Stimulated activated CD8-positive, alpha-beta memory T cell treated with anti-CD3 and anti-CD28 coated beads, Interleukin-7, amount 100 ng/mL, for 4 hours (primary cell): ENCODE measurements at places on chromosomes 12 and 14.

GRCh38 chr14:22564463-22564862, 24.6 kb downstream of the DAD1 start:
- DNase-seq: no peak

DNA sequence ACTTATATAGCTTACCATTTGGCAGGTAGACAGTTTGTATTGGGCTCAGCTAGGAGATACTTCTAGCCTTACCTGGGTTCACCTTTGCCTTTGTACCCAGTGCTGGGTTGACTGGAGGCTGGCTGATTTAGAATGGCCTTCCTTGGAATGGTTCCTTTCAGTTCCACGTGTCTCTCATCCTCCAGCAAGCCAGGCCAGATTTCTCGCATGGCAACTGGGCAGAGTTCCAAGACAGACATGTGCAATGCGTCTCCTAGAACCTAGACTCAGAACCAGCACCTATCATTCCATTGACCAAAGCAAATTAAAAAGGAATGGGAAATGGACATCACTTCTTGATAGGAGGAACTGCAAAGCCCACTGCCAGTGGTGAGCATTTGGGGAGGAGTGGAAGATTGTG, 79.1 kb upstream of the BDKRB2 start:
- no peak for DNase-seq

- no peak for DNase-seq
Observed at GRCh38 chr12:54725233-54725843, 77.2 kb upstream of the DCD start.

DNA sequence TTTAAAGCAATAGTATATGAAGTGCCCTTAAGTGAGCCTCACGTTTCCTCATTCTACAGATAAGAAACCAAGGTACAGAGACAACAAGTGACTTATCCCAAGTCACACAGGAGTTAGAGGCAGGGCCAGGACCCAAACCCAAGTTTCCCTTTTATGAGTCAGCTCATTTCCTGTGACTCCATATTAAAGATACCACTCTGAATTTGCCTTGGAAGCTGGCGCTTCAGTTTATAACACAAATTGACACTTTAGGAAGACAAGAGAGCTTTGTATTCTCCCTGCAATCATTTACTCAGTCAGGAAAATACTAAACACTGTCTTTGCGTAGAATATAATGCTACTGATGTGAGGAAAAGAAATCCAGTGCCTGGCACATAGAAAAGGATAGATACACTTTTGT, 43.2 kb downstream of the MYBPC1 start:
- no peak for DNase-seq

DNA sequence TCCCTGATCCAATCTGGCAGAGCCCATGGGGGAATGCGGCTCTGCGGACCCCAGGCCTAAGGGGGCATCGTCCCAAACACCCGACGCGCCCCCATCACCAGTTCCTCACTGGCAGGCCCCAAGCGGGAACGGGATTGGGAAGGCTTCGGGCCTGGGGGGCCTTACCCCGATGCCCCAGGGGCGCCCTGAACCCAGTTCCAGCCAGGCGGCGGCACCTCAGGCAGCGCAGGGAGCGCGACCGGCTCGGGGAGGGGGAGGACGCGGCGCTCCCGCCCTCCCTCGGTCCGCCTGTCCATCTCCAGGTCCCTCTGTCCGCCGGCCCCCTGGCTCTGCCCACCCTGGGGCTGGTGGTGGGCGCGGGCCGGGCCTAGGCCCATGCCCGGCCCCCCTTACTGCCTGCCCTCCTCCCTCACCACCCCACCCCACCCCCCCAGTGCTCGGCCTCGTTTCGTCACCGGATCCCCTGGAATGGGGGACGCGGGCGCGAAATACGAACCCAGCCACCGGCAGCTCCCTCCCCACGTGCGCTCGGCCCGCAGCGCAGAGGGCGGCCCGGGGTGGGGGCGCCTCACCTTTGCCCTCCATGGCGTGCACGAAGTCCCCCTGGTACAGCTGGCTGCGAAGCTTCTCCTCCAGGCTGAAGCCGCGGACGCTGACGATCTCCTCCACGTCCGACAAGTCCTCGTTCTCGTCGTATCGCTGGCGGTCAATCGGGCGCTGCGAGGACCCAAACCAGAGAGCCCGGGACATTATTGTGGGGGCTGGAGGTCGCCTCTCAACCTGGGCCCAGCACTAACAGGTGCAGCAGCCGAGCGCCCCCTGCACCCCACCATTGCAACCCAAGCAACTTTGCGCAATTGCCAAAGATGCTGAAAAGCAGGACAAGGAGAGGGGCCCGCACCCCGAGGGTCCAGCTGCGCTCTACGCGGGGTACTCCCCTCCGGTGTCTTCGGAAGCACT, 2.3 kb downstream of the KDM2B start:
- no peak for DNase-seq

DNA sequence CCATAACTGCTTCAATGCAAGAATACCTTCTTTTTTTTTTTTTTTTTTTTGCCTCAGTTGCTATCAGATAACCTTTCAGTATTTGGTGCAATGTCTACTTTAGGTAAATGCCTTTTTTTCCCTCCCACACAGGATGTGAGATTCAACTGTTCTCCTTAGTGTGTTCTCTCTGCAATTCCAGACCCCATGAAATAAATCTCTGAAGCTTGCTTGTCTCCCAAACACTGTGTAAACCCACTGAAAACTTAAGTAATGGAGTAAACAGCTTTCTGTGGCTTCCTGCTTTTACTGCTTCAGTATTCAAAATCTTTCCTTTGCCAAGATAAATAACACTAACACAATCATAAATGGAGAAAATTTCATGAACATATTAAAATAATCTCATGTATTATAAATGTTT, 55.8 kb upstream of the CLEC14A start:
- DNase-seq: no peak

- no peak for DNase-seq
Observed at GRCh38 chr12:115521771-115522409, 755.6 kb downstream of the MED13L start.

GRCh38 chr12:27347779-27348178, 15.1 kb downstream of the BMAL2 start:
- DNase-seq: no peak

DNA sequence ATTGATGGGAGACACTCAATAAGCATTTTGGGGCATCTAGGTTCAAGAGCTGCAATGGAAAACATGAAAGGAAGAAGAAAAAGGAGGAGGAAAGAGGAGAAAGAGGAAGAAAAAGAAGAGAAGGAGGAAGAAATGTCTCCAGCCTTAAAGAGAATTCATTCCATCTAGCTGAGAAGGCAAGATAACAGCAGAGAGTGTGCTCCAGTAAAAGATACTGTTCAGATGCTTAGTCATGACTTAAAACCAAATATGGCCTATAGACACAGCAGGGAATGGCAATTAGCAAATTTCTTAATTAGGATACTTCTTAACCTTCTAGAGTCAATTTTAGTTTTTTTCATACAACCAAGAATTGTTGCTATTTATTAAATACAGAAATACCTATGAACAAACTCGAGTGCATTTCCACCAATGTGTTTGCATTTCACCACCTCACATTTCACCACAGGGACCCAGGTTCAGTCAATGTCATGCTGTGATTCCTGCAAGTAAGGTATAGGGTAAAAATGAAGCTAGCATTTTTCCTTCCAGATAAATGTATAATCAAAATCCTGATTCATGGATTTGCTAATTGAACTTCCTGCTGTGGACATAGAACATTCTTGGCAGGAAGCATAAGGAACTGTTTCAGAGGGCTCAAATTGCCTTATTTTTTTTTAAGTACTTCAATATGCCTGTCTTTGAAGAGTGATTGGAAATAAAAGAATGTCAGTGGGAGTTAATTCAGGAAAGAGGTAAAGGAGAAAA, 177.8 kb downstream of the RPS29 start:
- DNase-seq: no peak

DNA sequence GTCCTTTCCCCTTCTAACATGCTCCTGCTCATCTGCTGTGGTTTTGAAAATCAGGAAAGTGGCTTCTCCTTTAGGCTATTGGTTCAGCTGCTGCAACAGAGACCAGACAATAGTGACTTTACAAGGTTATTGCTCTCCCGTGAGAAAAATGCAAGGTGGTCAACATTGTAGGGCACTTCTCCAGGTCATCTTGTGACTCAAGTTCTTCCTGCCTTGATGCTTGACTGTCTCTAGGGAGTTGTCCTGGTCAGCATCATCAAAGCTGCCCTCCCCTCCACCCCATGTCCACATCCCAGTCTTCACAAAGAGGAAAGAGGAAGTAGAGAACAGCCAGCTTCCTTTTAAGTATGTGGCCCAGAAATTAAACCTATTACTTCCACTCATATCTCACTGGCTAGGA, 3.9 kb upstream of the TMEM63C start:
- no peak for DNase-seq

GRCh38 chr14:104788161-104788818, 7.3 kb downstream of the AKT1 start:
- DNase-seq: no peak

DNA sequence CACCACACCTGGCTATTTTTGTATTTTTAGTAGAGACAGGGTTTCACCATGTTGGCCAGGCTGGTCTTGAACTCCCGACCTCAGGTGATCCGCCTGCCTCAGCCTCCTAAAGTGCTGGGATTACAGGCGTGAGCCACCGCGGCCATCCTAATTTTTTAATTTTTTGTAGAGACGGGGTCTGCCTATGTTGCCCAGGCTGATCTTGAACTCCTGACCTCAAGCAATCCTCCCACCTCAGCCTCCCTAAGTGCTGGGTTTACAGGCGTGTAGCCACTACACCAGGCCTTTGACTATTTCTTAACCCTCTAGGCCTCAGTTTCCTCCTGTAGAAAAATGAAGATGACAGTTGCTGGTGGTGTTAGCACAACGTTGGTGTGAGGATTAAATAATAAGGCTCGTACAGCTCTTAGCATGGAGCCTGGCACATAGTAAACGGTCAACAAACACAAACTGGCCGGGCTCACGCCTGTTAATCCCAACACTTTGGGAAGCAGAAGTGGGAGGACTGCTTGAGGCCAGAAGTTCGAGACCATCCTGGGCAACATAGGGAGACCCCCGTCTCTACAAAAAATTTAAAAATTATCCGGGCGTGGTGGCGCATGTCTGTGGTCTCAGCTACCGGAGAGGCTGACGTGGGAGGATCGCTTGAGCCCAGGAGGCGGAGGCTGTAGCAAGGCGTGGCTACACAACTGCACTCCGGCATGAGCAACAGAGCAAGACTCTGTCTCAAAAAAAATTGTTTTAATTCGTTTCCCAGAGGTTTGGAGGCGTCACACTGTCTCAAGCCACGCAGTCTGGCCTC, 979 bp downstream of the DDX54 start:
- no peak for DNase-seq

DNA sequence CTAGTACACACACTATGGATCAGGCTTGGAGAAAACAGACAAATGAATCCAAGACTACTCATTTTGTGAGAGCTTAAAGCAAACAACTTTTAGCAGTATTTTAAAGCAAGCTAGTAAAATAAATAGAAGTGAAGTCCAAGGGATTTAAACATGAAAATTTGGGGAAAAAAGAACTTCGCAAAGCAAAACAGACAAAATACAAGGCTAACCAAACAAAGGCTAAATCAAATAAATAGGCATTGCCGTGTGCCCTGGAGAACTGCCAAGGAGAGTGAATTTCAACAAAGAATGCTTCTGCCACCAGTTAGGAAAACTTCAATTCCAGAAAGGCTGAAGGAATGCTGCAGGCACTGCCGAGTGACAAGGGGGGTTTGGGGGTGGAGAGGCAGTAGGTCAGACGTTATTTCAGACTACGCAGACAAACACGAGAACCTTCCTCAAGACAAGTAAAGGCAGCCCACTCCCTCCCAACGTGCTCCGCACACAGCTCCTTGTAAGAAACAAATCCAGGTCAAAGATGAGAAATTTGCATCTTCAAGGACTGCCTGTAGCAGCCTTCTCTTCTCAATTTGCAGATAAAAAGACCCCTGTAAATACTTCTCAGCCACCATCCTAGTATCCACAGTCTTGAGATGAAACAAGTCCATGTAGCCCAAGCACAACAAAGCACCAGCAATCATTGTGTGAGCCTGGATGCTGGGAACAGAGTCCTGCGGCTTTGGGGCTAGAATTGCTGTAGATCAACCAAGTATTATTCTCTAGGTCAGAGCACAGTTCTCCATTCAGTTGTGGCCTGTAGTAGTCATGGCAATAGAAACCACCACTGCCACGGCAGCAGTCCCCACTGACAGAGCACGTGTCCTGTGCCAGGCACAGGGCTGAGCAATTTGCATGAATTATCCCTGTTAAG, 43.3 kb downstream of the EFCAB11 start:
- no peak for DNase-seq

GRCh38 chr12:81181691-81182090, 103.8 kb downstream of the ACSS3 start:
- DNase-seq: no peak

DNA sequence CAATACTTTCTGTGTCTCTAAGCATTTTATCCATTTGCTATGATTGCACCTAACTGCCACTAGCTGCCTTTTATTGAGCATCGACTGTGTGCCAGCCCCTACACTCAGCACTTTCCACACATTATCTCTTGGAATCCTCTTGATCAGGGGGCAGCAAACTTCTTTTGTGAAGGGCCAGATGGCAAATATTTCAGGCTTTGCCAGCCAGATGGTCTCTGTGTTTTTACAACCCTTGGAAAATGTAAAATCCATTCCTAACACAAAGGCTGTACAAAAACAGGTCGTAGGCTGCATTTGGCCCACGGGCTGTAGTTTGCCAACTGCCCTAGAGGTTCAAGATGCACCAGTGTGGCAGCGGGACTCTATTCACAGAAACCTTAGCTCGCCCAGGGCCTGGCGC, 19.5 kb downstream of the FOXN4 start:
- DNase-seq: no peak

DNA sequence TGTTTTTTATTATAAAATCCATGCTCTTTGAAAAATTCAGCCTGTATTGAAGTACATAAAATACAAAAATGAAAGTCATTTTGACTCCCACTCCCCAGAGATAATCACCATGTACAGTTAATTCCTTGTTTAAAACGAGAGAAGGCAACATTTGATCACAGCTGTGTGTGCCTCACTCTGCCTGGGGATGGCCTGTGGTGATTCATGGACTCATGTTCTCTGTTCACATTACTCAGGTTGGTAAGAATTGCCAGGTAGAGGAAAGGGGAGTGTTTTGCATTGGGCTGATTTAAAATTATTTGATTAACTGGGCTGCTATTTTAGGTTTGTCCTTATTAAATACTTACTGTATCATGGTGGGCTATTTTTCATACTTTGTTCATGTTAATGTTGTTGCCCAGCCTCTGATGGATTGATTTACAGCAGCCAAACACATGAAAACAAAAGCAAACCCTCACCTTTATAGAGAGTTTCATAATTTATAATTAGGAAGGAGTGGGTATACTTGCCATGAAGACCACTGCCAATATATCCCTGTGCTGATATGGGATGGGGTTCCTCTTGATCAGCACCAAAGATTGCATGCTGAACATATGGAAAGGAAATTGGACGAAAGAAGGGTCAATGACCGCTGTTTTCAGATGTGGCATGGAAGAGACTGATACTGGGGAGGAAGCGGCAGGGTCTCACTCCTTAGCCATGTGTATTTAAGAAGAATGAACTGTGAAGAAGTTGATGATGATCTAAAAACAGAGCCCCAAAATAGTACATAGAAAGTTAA, 3.0 kb downstream of the ZBTB1 start:
- peak; percentile 27 for DNase-seq

GRCh38 chr12:114848666-114849065, 164.7 kb upstream of the TBX3 start:
- no peak for DNase-seq
